Stimulated activated naive CD4-positive, alpha-beta T cell treated with Interleukin-2 at 50 U/mL for 16 hours (primary cell): ENCODE measurements at places on chromosomes 2 and 18.

DNA sequence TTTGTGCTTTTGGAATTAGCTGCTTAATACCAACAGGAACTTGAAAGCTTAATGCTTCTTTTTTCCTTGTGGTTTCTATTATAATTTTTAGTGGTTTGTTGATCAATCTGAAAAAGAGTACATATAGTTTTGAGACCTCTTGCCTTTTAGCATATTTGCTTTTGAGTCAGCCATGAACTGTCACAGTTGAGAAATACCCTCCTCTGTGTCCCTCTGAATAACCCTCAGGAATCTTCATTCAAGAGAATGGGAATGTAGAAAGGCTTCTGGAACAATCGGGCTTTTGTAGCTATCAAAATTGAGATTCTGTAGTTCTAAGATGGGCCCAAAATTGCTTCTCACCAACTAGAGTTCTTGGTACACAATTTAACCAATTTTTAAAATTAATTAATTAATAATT is 451.1 kb upstream of the TRIB2 start:
- DNase-seq: no peak

DNA sequence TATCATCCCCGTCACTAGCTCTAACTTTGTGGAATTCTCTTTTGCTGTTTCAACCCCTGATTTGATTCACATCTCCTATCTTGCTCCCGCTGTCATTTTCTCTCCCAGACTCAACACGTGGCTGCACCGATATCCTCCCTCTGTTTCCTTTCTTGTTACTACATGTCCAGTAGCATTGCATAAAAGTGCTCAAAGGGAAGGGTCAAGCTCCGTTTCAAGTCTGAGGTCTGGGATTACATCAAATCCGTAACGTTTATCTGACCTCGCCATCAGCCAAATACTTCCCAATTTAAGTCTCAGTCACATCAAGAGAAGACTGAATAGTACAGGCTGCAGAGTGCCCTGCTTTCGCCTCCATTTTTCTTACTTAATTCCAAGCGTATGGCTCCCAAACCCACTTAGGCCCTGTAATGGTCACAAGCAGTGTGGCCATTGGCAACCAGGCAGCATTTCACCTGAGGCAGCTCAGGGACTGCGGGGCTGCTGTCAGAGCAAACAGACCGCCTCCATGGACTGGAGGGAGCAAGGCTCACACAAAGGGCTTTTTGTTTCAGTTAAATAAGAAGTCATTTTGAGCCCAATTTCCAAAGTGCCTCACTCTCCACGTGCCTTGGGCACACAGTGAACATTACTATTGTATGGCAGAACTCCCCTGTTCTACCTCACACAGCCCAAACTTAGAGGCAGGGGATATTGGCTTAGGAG is 217.8 kb downstream of the BCL11A start:
- no peak for DNase-seq

GRCh38 chr18:61628085-61628484 is 264.7 kb downstream of the RNF152 start:
- no peak for DNase-seq

- no peak for DNase-seq
Observed at GRCh38 chr2:145599756-145600155, 1079.8 kb upstream of the ZEB2 start.

DNA sequence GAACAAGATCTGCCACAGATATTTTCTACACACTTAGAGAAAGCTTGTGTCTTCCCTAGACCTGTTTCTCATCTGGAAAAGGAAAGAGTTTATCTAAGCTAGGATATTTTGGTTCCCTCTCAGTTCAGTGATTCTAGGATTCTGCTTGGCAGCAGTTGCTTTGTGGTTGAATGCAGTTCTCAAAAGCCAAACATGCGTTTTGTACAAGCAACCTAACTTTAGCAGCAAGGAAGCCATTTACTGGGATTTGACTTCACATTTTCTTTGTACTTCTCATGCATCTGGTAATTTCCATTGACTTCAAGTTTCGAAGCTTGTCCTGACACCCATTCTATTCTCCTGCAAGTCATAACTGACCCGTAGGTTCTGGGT is 33.3 kb downstream of the VSNL1 start:
- no peak for DNase-seq

DNA sequence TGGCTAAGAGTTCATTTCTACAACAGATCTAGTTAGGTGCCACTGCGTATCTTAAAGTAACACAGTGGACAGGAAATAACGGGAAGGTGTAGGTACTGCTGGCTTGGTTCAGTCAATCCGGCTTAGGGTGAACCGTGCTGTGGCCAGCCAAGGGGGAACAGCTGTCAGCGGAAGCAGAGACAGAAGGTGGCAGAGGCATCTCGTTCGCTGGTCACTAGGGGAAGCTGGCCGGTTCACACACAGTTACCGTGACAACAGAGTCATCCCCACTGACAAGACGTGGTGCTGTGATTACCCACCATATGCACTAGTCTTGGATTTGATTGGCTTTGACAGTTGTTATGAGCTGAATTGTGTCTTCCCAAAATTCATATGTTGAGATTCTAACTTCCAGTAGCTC is 58.8 kb upstream of the HDAC4 start:
- no peak for DNase-seq

DNA sequence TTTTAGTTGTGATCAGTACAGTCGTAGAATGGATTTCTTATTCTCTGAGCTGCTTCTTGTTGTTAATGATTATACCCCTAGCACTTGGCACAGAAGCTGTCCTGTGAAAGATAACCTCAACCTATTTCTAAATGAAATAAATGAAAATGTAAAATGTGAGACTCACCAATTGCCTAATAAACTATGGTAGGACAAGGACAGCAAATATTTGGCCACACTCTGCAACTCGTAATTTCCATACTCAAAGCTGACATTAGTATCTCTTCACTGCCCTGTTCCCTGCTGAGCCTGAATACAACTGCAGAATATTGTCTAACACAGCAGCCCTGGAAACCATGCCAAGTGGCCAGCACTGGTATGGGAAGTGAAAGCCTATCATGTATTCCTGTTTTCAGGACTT is 34.5 kb downstream of the TMEM182 start:
- no peak for DNase-seq

GRCh38 chr2:170764880-170765261 is 5.3 kb upstream of the ERICH2 start:
- DNase-seq: no peak

DNA sequence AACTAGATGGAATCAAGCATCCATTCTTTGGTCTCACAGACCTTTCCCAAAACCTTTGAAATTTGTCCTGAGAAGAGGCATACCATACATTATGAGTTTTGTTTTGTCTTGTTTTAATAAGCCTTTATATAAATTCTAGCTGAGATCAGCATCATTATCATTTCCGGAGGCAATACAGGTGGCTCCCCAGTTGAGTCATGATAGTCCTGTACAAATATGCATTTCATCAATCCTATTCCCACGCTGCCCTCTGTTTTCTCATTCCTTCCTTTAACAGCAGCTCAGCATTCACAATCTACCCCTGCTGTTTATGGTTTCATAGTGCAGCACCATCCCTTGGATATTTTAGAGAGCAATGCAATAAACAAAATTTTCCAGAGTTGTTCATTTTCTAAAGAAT is 216.7 kb downstream of the TXNL1 start:
- DNase-seq: no peak

- DNase-seq: no peak
Observed at GRCh38 chr2:191601060-191601459, 76.9 kb upstream of the NABP1 start.

DNA sequence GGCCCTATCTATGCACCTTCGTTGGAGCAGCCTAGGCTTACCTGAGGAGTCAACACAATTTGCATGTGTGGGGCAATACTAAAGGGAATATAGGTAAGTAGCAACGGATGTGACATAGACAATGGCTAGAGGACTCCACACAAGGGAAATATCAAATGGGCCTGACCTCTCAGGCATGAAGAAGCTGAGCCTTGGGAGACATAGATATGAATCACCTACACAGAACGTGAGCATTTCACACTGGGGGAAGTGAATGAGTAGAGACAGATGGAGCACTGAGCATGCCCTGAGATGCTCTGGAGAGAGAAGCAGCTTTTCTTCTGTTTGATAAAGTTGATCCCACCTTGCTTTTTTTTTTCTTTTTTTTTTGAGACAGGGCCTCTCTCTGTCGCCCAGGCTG is 97.9 kb downstream of the ATL2 start:
- DNase-seq: no peak

DNA sequence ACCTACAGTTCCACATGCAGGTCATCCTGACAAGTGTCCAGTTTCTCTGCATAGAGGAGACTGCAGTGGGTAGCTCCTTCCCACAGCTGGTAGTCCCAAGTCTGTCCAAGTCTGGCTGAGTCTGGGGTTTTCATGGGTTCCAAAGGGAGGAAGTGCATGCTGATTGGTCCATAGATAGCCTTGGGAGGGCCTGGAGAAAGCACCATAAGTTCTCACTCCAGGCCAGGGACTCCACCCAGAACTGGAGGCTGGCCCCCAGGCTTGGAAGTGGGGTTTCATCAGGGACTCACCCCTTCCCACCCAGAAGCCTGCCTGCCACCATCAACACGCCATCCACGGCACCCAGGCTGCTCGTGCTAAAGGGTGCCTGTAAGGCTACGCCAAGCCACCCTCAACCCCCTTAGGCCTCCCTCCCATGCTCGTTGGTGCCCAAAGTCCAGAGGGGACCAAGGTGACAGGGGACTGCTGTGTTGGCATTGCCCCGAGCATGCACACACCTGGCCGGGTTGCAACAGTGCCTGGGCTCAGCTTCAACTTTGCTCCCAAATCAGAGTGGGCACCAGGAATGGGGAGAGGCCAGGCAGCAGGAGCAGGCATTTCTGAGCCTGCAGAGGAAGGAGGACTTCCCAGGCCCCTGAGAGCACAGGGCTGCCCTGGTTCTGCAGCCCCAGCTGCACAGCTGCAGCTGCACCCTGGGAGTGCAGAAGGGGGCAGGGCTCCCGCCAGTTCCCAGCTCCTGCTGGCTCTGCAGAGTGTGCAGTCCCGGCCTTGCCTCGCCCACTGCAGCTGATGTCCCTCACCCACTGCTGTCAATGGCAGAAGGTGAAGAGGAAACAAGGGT is 116.5 kb upstream of the MAP2 start:
- DNase-seq: no peak

- no peak for DNase-seq
Observed at GRCh38 chr2:1767939-1768691, 23.8 kb upstream of the PXDN start.

- DNase-seq: no peak
Observed at GRCh38 chr2:96819128-96819875, 3.2 kb downstream of the CNNM3 start.

- no peak for DNase-seq
Observed at GRCh38 chr18:32724071-32724749, 48.6 kb downstream of the KLHL14 start.

DNA sequence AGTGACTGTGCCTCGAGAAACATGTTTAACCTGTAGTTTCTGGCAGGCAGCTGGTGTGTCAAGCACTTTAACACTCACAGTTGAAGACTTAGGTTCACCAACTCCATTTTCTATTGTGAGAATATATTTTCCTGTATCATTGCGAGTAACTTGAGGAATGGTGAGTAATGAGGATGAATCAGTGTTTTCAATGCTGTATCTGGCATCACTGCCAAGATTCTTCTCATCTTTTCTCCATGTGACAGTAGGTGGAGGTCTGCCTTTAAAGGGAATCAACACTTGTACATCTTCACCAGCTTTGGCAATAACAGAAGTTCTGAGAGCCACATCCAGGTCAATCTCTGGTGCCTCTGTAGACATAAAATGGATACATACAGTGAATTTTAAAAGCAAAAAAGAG is 72.8 kb downstream of the PLEKHA3 start:
- no peak for DNase-seq
